Skin of body (tissue), 3 donors: ENCODE measurements at places on chromosomes 1 and 21. TPM values are rescaled to one million over a fixed set of nuclear protein-coding genes. Genes with fewer than 3 reads are reported as not detected.

The LHX4 gene
- 0.10 TPM for total RNA-seq

The ZNF683 gene
- not detected for total RNA-seq

The ZNF697 gene
- total RNA-seq: 13.3 TPM

The RXFP4 gene
- not detected for total RNA-seq

The KIF2C gene
- 10.1 TPM for total RNA-seq
